ENCODE measurements at places on chromosomes 11 and 22. TPM values are rescaled to one million over a fixed set of nuclear protein-coding genes. Genes with fewer than 3 reads are reported as not detected.

GRCh38 chr22:17083255-17083654 is 1.5 kb upstream of the IL17RA start:
- no peak for DNase-seq

- peak; percentile 84 for DNase-seq
These were observed 12.9 kb upstream of the ARHGAP42 start for GRCh38 chr11:100674212-100674611.

GRCh38 chr11:95248666-95249467 is 17.9 kb upstream of the SESN3 start:
- no peak for DNase-seq

GRCh38 chr11:84522331-84522730 is 1104.8 kb downstream of the DLG2 start:
- no peak for DNase-seq

DNA sequence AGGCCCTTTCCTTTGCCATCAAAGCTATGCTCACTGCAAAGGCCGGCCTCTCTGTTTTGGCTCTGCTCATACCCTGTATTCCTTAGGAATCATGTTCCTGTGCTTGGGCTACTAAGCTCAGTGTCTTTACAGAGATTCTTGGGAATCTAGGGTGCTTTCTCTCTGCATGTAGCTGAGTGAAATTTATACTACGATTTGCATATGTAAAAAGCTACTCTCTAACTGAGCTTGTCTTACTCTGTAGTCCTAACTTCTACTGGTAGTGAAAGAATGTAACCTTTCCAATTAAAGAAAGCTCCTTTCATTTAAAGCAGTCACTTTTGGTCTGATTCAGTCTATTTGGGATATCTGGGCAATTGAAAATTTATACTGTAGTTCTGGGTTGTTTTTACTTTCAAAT is 32.2 kb downstream of the DNHD1 start:
- no peak for DNase-seq

DNA sequence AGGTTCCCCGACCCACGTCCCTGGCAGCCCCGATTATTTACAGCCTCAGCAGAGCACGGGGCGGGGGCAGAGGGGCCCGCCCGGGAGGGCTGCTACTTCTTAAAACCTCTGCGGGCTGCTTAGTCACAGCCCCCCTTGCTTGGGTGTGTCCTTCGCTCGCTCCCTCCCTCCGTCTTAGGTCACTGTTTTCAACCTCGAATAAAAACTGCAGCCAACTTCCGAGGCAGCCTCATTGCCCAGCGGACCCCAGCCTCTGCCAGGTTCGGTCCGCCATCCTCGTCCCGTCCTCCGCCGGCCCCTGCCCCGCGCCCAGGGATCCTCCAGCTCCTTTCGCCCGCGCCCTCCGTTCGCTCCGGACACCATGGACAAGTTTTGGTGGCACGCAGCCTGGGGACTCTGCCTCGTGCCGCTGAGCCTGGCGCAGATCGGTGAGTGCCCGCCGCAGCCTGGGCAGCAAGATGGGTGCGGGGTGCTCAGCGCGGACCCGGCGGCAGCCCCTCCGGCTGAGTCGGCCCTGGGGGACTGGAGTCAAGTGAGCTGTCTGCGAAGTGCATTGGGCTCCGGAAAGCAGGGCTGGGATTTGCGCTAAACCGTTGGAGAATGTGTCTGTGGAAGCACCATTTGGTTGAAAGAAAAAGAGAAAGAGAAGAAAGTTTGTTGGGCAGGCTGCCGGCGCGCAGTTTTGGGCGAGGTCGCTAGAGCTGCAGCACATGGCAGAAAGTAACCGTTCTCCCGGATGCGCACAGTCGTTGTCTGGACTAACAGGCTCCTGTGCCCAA is at the start of gene CD44:
Gene CD44, plus strand, starts transcription at position 229 of the 779 bp plus-strand sequence. Its CDS starts 133 bp downstream, at position 362.
- DNase-seq: peak; percentile 94

DNA sequence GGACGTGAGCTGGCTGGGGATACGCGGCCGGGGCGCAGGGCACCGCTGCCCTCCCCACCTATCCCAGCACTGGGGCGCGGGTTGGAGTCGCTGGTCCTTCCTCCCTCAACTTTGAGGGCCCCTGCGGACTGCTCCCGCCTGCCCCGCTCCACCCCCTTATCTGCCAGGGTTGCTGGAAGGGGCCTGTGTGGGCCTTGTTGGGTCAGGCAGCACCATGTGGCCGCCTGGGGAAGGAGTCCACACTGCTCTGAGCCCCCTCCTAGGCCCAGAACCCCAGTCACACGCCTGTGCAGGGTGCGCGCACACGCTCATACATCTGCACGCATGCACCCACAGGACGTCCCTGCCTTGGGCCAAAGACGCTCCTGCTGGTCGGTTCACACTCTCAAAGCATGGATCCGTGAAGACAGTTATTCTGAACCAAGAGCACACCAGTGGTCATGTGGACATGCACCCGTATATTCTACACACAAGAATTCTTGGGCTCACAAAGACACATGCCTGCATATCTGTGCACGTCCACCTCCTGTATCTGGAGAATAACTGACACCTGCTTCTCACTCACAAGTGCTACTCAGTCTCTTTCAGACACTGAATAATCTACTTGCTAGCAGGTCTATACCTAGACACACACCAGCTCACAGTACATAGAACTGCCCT is 710 bp downstream of the TUB start:
- DNase-seq: no peak

DNA sequence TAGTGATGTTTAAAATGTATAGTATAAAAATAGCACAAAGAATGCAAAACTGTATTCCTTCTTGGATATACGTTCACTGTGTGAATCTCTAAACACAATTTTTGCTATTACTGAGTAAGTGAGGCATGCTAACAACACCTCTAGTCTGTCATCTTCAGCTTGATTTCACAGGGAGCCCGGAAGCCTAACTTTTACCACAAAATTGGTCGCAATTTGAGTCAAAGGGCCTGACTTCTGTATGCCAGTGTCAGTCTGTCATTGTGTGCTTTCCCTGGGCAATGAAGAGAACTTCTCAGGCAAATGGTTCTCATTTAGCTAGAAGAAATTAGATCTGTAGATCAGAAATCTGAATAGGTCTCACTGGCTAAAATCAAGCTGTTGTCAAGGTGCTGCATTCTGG is 1059.5 kb downstream of the FAM181B start:
- no peak for DNase-seq

DNA sequence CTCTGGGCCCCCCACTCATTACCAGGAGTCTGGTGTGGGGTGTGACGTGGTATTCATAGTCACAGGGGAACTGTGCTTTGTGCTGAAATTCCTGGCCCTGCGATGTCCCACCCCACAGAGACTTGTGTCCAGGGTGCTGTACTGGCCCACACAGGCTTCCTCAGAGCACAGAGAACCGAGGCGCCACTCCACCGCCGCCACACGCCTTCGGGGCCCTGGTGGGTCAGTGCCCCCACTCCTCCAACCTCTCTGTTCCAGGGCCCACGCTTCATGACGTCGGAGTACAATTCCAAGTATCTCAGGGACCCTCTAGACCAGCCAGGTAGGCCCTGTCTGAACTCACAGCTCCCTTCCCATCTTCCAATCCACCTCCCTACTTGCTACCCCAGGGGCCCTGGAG is 23.5 kb upstream of the LRRC10B start:
- no peak for DNase-seq

DNA sequence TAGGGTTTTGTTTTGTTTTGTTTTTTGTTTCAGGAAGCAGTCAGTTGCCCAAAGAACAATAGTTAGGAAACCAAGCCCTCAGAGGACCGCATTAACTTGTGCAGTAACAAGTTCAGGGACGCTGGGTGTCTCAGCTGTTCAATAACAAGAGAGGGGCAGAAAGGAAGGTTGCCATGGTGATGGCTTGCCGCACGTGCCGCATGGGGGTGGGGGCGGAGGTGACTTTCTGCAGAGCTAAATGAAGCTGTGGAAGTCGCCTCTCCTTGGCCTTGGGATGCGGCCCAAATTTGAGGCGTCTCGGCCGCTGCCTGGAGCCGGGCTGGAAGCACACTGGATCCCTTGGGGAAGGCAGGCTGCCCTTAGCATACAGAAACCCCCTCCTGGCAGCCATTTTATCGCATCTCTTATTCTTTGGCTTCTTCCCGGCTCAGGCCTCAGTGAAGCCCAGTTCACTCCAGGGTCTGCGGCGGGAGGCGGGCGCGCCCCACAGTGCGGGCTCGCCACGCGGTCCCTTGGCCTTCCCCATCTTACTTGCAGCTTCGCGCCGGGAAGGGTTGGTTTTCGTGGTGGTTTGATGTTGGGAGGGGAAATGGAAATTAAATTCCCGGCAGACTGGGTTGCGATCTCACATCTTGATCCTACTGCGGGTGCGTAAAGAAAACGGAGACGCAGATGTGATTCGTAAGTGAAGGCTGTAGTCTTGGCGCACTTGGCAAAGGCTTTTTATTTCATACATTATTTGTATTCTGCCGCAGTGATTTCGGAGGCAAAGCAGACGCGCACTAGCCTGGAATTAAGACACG is 94.3 kb downstream of the SLC17A6 start:
- DNase-seq: peak; percentile 78

- no peak for DNase-seq
These were observed 15.0 kb downstream of the RTN4R start for GRCh38 chr22:20253161-20253560.

- no peak for DNase-seq
These were observed 16.5 kb downstream of the TUB start for GRCh38 chr11:8097468-8097867.

- DNase-seq: no peak
These were observed 1.2 kb downstream of the LIF start for GRCh38 chr22:30245181-30245984.

GRCh38 chr11:131975619-131976018 is 605.2 kb downstream of the NTM start:
- DNase-seq: no peak

DNA sequence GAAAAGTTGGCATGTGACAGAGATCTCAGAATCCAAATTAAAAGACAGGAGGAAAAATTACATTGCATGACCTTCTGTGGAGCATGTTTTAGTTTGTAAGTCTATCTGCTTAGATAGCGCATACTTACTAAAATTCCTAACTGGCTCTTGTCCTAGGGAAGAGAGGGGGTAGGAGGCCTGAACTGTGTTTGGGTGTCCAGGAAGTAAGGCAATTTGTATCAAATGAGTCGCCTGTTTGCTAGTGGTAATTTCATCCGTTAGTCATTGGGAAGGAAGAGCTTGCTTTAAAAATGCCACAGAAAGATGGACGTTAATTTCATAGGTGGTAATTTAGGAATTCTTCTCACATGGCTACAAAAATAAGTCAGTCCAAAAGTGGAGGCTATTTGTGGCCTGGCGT is 18.5 kb downstream of the GRK3 start:
- DNase-seq: peak; percentile 52

DNA sequence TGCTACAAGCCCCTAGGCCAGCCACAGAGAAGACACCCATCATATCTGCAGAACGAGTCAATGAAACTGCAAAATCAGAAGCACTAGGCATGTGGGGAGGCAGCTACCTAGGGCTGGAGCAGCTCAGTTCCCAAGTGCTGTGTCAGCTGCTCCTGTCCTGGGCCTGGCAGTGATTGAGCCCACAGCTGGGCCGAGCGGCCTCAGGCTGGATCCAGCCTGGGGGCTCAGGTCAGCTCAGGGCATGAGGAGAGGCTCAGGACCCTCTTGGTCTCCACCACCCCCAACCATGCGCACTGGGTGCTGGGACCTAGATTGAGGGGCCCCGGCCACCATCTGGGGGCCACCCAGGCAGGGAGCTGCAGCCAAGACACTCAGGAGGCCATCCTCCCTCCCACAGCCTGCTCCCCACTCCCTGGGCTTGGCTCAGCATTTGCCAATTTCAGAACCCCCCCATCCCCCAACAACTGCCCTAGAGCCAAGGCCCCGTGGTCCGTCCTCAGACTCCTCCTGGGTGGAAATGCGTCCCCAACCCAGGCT is 2.4 kb upstream of the TNNT3 start:
- DNase-seq: no peak

DNA sequence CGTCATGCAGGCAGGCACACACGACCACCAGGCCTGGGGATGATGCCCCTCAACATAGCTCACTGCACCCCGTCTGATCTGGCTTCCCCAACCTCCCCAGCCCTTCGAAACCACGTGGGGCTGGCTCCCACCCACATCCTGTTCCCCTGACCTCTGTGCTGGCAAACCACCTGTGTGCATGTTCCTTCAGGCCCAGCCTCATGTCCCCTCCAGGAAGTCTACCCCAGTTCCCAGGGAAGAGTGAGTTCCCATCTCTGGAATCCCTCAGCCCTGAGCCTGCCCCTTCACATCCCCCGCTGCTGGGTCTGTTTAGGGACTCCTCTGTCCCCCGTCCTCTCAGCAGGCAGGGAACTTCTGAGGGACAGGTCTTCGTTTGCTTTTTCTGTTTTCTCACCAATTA is 7.1 kb downstream of the SLC7A4 start:
- no peak for DNase-seq

DNA sequence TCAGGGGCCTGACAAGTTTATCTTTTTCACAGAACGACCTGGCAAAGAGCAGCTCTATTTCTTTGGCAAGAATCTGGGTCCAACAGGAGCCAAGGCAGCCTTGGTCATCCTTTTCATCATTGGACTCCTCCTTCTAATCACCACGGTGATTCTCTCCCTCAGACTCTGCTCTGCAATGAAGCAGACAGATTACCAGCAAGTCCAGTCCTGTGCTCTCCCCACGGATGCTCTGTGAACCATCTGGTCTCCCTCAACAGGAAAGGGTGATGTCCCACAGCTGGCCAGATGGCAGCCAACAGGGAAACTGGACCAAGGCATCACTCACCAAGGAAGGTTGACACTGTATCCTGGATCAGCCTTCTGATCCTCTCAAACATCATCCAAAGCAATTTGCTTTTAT is 17.0 kb upstream of the PANX1 start:
- no peak for DNase-seq

Gene TBRG1
- total RNA-seq: 16.6 TPM

Gene C1QTNF5
- total RNA-seq: 7.7 TPM

Gene TMEM123
- total RNA-seq: 258 TPM

Gene ZP1
- total RNA-seq: not detected

All from M059J (cell line).